K562 (cell line): ENCODE measurements at places on chromosomes 3 and 15.

- no peak for DNase-seq
Measured at GRCh38 chr3:16589120-16589519, 16.1 kb downstream of the DAZL start.

- DNase-seq: no peak
Measured at GRCh38 chr3:57910990-57911389, 97.2 kb upstream of the FLNB start.

DNA sequence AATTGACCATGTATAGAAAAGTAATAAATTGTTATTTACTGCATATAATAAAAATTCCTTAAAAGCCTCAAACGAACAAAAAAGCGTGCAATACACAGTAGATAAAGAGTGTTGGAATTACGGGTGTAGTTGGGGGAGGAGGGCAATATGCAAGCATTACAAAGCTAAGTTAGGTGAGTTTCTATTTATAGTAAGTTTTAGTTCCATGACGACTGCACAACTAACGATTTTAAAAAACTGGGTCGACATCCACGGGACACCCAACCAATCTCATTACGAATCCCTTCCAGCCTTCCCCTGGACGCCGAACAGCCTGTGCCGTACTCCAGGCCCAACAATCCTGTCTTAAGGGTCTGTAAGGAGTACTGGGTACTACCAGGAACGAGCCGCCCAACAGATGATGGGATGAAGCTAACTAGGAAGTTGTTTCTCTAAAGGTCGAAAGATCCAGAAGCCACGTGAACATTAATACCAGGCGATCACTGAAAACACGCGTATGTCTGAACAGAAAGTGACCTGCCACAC, 677 bp downstream of the POLQ start:
- no peak for DNase-seq

DNA sequence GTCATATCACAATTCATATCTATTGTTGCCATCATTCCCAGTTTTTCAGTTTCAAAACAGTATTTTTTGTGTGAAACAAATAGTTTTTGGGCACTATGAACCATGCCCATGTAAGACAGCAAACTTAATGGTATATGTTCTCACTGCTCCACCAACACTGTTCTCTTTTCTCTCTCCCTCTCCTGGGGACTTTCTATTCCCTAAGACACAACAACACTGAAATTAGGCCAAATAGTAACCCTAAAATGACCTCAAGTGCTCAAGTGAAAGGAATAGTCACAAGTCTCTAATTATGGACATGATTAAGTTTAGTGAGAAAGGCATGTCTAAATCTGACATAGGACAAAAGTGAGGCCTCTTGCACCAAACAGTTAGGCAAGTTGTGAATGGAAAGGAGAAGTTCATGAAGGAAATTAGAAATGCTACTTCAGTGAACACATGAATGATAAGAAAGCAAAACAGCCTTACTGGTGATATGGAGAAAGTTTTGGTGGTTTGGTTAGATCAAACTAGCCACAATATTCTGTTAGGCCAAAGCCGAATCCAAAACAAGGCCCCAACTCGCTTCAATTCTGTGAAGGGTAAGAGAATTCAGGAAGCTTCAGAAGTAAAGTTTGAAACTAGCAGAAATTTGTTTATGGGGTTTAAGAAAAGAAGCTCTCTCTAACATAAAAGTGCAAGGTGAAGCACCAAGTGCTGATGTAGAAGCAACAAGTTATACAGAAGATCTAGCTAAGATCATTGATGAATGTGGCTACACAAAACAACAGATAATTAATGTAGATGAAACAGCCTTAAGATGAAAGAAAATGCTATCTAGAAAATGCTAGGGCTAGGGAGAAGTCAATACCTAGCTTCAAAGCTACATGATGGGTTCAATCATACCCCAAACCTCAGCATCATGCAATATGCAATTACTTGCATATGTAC, 104.2 kb downstream of the CBLB start:
- DNase-seq: no peak

DNA sequence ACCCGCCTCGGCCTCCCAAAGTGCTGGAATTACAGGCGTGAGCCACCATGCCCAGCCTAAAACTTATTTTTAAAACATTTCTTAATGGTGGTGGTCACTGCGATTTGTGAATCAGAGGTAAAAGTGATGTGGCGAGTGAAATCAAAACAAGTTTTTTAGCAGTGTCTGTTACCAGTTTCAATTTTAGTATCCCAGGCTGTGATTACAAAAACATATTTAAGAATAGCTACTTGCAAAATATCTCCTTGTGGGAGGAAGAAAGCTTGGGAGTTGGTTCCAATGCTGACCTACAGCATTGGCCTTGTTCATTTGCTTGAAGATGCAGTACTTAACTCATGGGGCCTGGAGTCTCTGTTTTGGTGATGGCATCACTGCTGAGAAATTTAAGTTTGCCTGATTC, 4.5 kb downstream of the RAB7A start:
- DNase-seq: no peak

GRCh38 chr3:66487465-66487864, 13.4 kb downstream of the LRIG1 start:
- DNase-seq: no peak

DNA sequence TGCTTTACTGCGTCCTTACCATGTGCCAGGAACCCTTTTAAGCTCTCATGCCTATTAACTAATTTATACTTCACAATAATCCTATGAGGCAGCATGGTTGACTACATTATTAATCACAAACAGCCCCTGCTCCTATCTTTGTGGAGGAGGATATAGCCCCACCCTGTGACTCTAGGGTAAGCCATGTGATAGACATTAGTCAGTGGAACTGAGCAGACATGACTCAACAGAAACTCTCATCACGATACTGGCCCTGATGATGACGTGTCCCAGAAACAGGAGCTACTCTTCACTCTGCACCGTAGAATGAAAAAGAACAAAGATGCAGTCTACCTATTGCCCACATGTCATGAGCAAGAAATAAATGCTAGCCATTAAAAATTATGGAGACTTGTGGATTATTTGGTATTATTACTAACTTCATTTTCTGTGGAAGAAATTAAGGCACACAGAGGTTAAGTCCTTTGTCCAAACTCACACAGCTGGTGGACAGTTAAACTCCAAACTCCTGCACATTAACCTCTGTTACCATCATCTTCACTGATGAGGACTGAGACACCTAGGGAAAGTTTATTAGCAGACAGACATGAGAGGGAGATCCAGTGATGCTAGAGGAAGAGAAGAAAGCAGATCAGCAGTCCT, 51.2 kb downstream of the CFAP20DC start:
- DNase-seq: peak; percentile 71

DNA sequence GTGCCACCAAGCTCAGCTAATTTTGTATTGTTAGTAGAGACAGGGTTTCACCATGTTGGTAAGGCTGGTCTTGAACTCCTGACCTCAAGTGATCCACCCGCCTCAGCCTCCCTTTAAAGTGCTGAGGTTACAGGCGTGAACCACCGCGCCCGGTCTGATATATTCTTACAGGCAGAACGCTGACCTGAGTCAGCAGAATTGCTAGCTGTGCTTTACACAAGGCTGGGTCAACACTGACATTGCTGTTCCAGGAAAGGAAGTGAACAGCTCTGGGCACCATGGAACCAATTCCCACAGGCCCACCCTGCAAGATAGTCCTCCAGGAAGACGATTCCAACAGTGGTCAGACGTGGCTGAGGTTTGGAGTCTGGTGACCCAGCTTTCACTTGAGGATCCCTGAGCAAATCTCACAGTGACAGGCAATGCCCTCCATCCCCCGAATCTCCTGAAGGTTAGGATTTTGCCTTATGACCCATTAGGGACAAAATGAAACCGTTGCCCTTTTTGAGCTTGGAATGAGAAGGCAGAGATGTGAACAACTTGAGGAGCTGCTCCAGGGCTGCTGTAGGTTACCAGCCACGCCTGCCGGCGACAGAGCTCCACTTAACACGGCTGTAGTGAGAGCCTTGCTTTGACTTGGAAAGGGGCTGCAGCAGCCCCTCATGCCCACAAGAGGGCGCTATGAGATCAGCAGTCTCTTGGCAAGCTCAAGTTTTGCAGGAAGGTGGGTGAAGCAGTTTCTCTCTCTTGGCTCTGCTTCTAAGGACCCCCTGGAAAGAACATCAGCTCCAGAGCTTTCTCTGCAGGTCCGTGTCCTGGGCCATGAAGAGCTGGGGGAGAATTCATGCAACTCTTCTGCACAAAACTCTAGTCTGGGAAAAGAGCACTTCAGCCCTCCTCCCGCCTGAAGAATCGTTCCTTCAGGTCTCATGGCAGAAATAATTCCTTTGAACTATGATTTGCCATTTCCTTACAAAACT, 74.1 kb downstream of the SENP2 start:
- DNase-seq: peak; percentile 82

DNA sequence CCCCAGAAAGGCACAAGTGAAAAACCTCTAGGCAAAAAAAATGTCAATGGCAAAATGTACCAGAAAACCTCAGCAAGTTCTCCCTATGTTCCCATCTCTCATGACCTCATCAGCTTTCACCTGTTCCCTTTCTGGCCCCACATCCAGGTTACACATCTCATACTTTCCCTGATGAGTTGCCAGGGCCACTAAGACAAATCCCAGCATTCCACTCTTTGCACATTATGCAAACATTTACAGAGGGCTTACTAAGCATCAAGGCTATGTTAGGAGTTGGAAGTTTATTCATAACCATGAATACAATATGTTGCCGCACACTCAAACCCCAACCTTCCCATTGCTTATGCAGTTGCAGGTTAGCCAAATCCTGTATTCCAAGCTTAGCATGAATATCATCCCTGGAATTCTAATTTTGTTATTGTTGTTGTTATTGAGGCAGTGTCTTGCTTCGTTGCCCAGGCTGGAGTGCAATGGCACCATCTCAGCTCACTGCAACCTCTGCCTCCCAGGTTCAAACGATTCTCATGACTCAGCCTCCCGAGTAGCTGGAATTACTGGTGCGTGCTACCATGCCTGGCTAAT, 129.3 kb upstream of the UBE2E2 start:
- DNase-seq: no peak

DNA sequence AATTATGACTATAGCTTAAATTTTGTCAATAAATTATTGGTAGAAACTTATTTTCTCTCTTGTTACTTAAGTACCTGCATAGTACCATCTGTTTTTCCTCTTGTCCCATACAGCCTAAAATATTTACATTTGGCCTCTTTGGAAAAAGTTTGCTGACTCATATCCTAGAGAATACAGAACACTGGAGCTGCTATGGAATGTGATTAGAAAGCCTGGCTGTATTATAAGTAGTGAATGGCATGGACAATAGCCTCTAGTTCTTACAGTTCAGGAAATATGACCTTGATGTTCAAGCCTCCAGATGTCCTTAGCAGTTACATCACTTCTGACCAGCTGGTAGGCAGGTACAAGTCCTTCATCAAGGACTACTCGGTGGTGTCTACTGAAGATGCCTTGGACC, 28.3 kb downstream of the ST8SIA2 start:
- no peak for DNase-seq

DNA sequence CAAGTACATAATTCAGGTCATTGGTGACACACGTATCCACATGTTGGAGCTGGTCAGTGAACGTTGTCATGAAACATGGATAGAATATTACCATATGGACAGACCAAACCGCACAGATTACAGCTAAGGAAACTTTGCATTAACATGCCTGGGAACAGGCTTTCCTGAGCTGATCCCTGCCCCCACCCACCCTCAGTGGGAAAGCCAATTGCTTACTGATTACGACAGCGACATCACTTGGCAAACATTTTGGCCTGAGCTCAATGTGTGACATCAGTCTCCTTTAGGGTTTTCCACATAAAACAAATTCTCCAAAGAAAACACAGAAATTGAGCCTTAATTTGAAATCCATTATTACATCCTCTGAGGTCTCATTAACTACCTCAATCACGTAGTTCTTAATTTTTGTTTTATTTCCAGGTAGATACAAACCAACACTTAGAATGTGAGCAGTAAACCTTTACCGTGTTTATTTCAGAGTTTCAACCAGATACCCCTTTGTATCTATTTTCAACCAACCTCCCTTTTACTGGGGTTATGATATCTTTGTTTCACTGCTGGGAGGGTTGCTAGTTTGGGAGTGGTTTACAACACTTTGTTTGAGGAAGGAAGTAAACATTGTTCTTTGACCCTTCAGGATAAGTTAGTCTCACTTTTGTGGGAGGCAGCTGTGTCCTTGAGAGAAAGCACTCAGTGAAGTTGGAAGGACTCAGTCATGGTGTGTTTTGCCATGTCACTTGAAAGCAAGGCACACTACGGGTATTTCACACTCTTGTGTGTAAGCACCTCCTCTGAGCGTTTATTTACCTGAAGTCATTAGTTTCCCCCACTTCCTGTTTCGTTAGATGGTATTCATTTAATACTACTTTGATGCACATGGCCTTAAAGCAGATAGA, 103.1 kb downstream of the CMSS1 start:
- DNase-seq: no peak

- no peak for DNase-seq
Measured at GRCh38 chr15:30033211-30033610, 49.5 kb upstream of the GOLGA8J start.

DNA sequence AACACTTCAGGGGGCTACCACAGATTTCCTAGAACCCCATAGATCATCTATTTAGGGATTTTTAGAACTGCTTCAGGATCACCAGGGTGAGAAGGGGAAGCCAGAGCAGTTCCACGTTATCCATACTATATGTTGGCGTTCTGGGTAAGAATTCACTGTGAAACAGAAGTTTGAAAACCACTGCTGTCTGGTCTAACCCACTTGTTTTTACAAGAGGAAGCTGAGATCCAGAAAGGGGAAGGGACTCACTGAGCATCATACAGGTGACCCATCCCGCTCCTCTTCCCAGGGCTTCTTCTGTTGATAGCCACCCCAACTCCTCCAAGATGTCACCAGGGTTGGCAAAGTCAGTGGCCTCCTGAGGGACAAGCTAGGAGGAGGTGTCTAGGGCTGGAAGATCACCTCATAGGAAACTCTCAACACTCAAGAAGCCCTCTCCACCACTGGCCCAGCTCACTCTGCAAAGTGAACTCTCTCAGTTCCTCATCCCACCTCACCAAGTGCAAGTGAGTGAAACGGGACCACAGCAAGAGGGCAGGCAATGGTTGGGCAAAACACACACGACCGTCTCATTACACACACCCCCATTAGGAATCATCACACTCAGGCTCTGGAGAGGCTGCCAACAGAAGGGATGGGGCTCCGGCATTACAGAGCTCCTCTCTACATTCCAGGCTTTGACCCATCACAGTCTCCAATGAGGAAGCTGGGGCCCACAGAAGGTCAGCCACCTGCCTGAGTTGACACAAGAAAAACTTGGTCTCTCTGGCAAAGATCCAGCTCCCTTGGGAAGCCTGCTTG, 1.8 kb downstream of the DAPK2 start:
- no peak for DNase-seq

DNA sequence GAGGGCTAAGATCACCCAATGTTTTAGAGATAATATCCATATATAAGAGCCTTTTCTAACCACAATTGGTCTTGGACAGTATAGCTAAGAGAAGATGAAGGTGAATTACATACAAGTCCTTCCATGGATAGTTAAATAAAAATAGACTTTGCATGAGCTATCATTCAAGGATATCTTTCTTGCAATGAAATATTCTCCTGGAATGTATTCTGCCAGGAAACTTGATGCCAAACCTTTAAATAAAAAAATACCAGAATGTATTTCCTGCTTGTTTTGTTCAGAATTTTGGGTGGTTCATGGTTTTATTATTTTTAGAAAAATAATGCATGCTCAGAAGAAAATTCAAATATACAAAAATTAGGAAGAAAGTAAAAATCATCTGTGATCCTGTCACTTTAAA, 88.8 kb upstream of the PPIB start:
- no peak for DNase-seq

- DNase-seq: no peak
Measured at GRCh38 chr15:95405447-95405846, 925.1 kb upstream of the NR2F2 start.

- DNase-seq: no peak
Measured at GRCh38 chr3:183548262-183548769, 7.2 kb downstream of the KLHL6 start.
